ENCODE measurements at places on chromosomes 6 and 20.

- no peak for DNase-seq
These were observed 104.9 kb downstream of the OGFRL1 start for GRCh38 chr6:71393471-71393870.

DNA sequence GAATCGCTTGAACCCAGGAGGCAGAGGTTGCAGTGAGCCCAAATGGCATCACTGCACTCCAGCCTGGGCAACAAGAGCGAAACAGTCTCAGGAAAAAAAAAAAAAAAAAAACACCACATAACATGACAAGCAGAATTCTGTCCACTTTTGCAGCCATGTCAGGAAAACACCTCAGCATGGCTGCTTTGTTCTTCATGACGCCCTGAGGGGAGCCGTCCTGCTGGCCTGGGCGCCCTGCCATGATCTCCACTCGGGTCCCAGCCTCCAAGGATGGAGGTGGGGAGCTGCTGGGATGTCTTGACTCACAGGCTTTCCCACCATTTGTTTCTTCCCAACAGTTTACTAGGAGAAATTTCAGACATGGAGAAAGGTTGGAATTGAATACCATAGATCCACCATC is 42.2 kb downstream of the SNX9 start:
- DNase-seq, result no peak

DNA sequence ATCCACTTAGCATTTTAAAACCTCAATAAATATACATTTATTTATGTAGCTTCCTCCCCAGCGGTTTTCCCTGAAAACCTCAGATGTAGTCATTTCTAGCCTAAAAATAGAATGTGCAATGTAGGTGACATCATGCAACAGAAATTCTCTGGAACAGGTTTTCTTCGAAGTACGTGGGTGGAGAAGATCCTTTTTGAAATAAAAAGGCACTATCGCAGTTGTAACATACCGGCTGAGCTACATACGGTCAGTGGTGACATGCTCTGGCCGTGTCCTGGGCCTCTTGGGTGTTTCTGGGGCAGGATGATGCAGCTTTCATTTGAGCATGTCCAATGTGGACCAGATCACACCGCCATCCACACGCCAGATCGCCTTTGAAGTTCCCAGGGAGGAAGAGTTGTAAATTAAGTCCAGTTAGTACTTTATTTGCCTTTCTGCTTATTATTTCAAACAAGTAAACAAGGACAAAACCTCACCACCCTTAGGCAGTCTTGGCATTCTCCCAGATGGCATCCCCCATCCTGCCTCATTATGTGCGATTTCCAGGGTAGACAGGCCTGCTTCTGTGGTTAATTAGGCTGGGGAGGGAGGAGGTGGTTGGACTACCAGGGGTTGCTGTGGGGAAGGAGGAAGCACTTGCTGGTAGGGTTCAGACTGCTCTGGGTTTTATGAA is 109.5 kb upstream of the CLDN20 start:
- DNase-seq, result no peak

GRCh38 chr6:38436726-38437465 is 202.8 kb downstream of the BTBD9 start:
- no peak for DNase-seq

DNA sequence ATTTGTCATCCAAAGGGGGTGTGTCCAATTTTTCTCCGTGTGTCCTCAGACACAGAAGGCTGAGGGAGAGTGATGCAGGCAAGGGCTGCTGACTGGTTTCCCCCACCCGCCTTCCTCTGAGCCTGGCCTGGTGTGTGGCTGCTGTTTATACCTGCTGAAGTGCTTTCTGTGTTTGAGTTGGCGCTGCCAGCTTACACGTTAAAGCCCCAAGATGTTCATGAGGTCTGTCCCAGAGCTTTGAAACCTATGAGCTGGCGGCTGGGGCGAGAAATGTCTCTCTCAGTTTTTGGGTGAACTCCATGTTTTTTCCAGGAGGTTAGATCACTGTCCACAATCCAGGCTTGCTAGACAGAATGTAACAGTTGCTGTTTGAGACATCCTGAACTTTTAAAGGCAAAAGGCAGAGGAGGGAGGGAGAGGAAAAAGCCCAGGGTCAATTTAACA is 69.0 kb upstream of the CCN2 start:
- DNase-seq, result no peak

DNA sequence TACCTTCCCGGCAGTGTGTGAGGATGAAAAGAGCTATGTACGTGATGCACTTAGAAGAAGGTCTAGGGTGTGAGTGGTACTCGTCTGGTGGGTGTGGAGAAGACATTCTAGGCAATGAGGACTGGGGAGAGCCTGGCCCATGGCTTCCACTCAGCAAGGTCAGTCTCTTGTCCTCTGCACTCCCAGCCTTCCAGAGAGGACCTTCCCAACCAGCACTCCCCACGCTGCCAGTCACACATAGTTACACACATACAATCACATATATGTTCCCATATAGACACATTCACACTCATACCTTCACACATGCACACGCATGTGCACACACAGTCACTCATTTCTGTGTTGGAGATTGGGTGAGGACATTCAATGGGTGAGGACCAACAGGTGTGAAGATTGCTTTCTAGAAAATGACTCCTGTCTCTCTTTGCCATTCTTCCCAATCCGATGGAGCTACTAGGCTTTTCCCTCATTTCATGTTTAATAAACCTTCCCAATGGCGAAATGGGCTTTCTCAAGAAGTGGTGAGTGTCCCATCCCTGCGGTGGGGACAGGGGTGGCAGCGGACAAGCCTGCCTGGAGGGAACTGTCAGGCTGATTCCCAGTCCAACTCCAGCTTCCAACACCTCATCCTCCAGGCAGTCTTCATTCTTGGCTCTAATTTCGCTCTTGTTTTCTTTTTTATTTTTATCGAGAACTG is 30.4 kb downstream of the SRSF3 start:
- no peak for DNase-seq

- no peak for DNase-seq
These were observed 33.1 kb upstream of the SMLR1 start for GRCh38 chr6:130794010-130794697.

DNA sequence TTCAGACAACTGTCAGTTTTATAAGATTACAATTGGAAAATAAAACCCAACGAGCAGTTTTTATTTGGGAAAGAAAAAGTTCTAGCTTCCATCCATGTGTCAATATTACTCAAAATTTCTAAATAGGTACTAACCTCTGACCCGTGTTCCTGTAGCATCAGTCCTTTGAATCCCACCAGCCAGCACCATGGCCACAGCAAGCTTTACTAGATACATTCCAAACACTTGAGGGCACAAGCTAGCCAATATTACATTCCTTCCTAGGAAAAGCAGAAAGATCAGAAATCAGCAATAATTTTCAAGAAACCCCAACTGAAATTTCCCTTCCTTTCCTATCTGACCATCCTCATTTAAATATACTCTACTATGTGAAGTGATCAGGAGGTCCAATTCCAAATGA is 19.2 kb downstream of the ASF1A start:
- no peak for DNase-seq

- no peak for DNase-seq
These were observed 392.5 kb downstream of the CDH4 start for GRCh38 chr20:61644378-61645076.

- no peak for DNase-seq
These were observed 34.3 kb upstream of the POU5F1 start for GRCh38 chr6:31204751-31205145.

DNA sequence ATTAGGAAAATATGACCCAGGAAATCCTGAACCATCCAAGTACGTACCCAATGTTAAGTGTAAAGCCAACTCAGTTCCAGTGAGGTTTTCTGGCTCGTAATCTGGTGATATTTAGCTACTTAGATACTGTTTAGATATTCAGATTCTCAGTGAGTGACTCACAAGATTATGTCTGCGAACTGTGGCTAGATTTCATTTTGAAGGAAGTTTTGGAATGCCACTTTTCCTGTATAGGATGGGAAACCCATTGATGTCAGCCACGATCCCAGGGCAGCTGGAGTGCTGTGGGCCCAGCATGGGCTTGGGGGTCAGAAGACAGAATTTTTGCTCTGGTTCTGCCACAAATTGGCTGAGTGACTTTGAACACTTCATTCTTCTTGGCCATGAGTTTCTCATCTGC is 76.3 kb downstream of the TMEM170B start:
- DNase-seq, result no peak

DNA sequence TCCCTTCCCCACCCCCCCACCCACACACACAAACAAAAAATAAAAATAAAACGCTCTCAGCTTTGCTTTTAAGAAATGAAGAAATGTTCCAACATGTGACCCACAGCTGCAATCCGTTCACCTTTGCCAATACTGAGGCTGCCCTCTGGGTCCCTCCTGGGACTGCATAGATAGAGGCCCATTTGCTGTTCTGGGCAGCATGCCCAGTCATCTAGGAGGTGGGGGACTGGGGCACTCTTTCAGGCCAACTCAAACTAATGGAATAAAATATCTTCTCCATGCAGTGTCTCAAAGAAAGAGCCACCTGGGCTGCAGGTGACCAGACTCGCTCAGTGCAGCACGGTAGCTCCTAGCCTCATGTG is 79.9 kb downstream of the SLC22A3 start:
- no peak for DNase-seq

- no peak for DNase-seq
These were observed 7.0 kb downstream of the CEP250 start for GRCh38 chr20:35462351-35462750.

- DNase-seq, result no peak
These were observed 1.7 kb downstream of the UNC5CL start for GRCh38 chr6:41037107-41037900.

GRCh38 chr6:155317186-155317585 is 2.9 kb upstream of the TFB1M start:
- no peak for DNase-seq

DNA sequence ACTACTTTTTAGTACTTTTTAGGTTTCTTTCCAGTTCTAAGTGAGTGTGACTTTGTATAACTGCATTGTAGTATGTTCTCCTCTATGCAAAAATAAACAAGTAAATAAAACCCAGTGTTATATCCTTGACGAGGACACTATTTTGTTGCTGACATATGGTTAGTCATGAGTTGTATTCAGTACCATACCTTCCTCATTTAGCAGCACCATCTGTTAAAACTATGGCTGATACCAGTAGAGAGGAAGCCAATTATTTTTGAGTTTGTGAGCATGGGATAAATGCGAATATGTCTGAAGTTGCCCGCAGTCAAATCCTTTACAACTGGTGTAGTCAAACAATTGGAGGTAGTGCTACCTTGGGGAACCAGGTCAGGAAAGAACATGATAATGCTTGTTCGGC is 74.1 kb downstream of the CDKAL1 start:
- no peak for DNase-seq

- no peak for DNase-seq
These were observed 190.3 kb upstream of the PREP start for GRCh38 chr6:105593056-105593690.

DNA sequence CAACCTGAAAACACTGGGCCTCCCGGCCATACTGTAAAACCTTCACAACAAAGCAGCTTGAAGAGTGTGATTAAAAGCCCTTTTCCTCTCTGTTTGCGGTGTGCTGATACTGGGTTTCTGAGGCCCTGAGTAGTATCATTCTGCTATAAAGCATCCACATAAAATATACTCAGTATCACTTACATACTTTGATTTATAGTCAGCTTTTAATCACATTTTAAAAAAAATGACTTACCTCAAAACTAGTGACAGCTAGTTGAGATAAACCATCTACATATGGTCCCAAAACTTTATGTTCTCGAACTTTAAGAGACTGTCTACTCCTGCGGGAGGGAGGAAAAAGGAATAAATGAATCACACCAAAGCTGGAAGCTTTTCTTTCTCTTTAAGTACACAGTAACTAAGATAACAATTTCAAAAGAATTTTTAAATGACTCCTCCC is 135.7 kb downstream of the KIF13A start:
- DNase-seq, result no peak

- DNase-seq, result no peak
These were observed 45.7 kb downstream of the OR2B2 start for GRCh38 chr6:27866357-27867050.

GRCh38 chr6:14747881-14748520 is 497.9 kb upstream of the JARID2 start:
- no peak for DNase-seq

DNA sequence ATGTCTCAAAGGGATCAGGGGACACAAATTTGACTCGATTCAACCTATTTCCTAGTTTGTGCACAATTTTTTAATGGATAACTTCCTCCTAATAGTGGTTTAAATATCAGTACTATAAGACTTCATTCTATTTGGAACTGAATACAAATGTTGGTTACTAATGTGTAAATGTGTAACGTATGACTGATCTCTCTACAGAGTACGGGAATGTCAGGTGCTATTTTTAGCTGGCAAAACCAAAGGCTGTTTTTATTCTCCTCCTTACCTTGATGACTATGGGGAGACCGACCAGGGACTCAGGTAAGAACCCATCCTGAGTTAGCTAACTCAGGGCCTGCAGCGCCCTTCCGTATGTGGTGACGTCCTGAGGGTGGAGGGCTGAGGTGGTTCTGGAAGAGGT is 33.0 kb downstream of the PRPH2 start:
- no peak for DNase-seq

DNA sequence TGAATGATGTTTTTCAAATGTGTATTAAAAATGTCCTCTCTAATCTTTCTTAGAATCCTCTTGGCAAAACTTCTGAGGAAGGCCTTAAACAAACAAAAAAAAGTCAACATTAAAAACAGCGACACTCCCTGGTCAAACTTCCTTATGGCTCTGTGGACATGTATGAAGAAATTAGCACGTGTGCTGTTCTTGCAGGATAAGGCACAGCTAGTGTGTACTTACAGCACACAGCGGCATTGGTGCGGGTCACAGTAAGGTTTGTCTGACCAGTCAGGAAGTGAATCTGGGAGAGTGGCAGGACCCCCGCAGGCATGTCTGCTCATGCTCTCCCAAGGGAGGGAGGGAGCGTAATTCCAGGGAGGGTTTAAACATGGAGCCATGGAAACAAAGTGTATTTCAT is 38.8 kb downstream of the SLC22A1 start:
- DNase-seq, result no peak

DNA sequence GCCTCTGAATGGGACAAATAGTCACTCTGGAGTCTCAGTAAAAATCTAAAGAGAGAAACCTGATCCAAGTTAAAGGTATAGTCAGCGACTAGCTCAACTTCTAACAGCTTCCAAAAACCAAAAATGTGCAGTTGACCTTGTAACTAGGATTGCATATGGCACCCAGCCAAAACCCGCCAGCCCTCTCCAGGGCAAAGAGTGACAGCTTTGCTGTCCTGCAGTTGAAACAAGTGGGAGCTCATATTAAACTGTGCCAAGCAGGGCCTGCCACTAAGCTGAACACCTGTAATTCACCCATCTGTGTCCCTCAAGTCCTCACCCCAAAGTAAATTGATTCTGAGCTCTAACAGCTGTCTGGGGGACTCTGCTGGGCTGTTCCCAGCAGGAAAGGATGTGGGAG is 695.3 kb downstream of the MAFB start:
- DNase-seq, result no peak

Measured in caudate nucleus (tissue), 63 donors.